ENCODE measurements at places on chromosomes 6 and 20.

GRCh38 chr20:47741669-47742608 is 43.3 kb downstream of the SULF2 start:
- DNase-seq: no peak

- DNase-seq: no peak
These were observed 94.9 kb upstream of the POPDC3 start for GRCh38 chr6:105274678-105275077.

- DNase-seq: no peak
These were observed 46.9 kb downstream of the DACT2 start for GRCh38 chr6:168272415-168273325.

DNA sequence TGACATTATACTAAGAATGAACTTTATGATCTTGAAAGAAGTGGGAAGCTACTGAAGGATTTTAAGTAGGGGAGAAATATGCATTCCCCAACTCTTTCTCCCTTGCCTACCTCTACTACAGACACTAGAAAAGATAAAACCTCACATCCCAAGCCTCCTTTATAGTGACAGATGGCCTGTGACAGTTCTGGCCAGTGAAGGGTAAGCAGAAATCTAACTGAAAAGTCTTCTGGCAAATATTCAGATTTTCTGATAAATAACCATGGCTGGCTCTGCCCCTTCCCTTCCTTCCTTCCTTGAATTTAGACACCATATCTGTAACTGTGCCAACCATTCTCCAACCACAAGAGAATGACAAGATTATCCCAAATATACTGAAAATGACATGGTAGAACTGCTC is 10.2 kb upstream of the BEND6 start:
- DNase-seq: no peak

GRCh38 chr6:139303185-139303584 is 11.4 kb upstream of the TXLNB start:
- no peak for DNase-seq

- DNase-seq: peak; percentile 56
These were observed 38.1 kb upstream of the OPN5 start for GRCh38 chr6:47743744-47744143.

- DNase-seq: peak; percentile 87
These were observed 134.6 kb upstream of the BTN3A2 start for GRCh38 chr6:26230351-26230750.

Measured in HCEC 1CT (cell line).